ENCODE measurements at places on chromosomes 1 and 21.
A peak's percentile ranks its signal among the peaks of the same experiment; 100 is the strongest.

DNA sequence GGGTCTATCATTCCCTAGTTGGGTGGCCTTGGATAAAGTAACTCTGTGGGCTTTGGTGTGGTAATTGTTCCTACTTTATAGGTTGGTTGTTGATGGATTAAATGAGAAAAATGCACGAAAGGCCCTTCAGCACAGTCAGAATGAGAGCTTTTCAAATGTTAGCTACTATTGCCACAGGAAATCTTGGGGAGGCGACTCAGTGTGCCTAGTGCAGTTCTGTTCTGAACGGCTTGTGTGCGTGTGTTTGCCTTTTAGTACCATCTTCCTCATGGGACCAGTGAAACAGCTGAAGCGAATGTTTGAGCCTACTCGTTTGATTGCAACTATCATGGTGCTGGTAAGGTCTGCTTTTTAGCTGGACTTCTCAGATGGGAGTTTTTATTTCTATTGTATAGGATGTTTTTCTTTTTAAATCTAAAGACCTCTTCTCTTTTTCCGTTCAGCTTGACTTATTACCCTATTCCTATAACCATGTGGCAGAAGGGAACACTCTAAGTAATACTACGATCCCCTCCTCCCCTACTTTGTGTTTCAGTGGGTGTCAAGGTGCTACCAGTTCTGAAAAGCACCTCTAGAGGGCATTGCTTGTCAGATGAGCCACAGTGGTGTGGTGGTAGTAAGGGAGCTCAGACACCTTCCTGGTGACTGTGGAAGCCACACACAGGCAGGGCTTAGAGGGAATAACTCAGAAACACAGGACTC lies 9.2 kb downstream of the SFT2D2 start:
- DNase-seq: no peak

- DNase-seq: no peak
Measured at GRCh38 chr1:169138866-169139670, 32.6 kb downstream of the ATP1B1 start.

- no peak for DNase-seq
Measured at GRCh38 chr1:91535441-91535840, 34.8 kb downstream of the CDC7 start.

DNA sequence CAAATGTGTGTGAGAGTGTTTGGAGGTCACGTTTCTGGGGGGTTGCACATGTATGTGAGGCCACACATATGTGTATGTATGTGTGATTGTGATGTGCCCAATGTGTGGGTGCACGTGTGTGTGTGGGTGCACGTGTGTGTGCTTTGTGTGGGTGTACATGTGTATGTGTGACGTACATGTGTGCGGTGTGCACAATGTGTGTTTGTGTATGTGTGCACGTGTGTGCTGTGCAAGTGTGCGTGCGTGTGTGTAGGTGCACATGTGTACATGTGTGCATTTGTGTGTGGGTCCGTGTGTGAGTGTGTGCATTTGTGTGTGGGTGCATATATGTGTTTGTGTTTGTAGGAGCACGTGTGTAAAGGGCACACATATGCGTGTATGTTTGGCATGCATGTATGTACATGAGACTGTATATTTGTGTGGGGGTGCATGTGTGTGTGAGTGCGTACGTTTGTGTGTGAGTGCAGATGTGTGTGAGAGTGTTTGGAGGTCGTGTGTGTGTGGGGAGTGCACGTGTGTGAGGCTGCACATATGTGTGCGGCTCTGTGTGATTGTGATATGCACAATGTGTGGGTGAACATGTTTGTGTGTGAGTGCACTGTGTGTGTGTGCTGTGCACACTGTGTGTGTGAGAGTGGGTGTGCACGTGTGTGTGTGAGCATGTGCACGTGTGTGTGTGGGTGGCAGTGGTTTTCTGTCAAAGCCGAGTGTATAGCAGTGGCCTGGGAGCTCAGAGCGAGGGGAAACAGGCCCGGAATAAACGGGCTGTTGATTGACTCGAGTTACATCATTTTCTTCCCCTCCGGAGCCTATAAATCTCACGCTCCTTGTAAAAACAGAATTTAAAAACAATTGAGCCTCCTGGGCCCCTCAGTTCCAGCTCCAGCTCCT lies 132.7 kb upstream of the ARHGEF16 start:
- DNase-seq: peak; percentile 66

DNA sequence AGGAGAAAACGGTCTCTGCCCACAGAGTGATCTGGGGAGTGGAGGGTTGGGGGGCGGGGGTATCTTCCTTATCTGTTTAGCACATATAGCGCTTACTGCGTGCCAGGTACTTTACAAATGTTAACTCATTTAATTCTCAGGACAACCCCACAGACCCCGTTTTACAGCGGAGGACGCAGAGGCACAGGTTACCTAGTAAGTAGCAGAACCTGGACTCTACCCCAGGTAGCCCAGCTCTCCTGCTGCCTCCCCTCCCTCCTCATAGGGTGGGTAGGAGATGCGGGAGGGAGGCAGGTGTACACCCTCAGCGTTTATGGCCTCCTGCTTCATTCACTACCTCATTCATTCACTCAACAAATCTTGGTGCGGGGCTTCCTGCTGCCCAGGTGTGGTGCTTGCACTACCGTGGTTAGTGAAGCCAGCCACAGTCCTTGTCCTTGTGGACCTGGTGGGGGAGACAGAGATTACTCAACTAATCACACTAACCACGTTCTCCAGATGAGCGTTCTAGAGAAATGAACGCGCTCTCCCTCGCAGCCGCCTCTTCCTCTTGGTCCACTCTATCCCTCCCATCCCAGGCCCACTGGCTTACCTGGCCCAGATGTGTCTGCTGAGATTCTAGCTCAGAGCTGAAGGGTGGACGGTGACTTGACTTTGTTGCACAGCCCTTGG lies 102.0 kb downstream of the IER5 start:
- no peak for DNase-seq
